ENCODE measurements at places on chromosomes 11 and 22. TPM values are rescaled to one million over a fixed set of nuclear protein-coding genes. Genes with fewer than 3 reads are reported as not detected.

TRPM5 gene
- total RNA-seq = not detected

CRYBB2 gene
- not detected for total RNA-seq

SPDYC gene
- total RNA-seq = not detected

NAV2 gene
- 7.9 TPM for total RNA-seq

KRTAP5-9 gene
- total RNA-seq = not detected

NOX4 gene
- 0.26 TPM for total RNA-seq

BCO2 gene
- 0.86 TPM for total RNA-seq

NXPE4 gene
- total RNA-seq = not detected

OR52I1 gene
- not detected for total RNA-seq

MAML2 gene
- 8.0 TPM for total RNA-seq

APBB1 gene
- total RNA-seq = 69.9 TPM

TXNRD2 gene
- total RNA-seq = 18.6 TPM

TPBGL gene
- not detected for total RNA-seq

APOA5 gene
- total RNA-seq = not detected

MIAT gene
- 3.5 TPM for total RNA-seq

UPK3A gene
- not detected for total RNA-seq

ADAMTS15 gene
- 29.6 TPM for total RNA-seq

CCDC81 gene
- total RNA-seq = 0.26 TPM

CFAP300 gene
- 1.8 TPM for total RNA-seq

KCNJ4 gene
- total RNA-seq = not detected

ZBTB16 gene
- 0.34 TPM for total RNA-seq

TSSK2 gene
- not detected for total RNA-seq

APOL4 gene
- 8.7 TPM for total RNA-seq

OR51B5 gene
- total RNA-seq = 0.26 TPM

APOL5 gene
- not detected for total RNA-seq

ELF5 gene
- not detected for total RNA-seq

HBB gene
- not detected for total RNA-seq

ALG12 gene
- 16.8 TPM for total RNA-seq

IFITM1 gene
- 20.1 TPM for total RNA-seq

SHANK3 gene
- total RNA-seq = 0.43 TPM

SCGB1C1 gene
- not detected for total RNA-seq

MAJIN gene
- total RNA-seq = not detected

IGSF9B gene
- total RNA-seq = 0.79 TPM

CHRM1 gene
- total RNA-seq = 0.09 TPM

MRGPRE gene
- total RNA-seq = not detected

Measured in bronchial smooth muscle cell (primary cell).